ENCODE measurements at places on chromosomes 4 and X.

DNA sequence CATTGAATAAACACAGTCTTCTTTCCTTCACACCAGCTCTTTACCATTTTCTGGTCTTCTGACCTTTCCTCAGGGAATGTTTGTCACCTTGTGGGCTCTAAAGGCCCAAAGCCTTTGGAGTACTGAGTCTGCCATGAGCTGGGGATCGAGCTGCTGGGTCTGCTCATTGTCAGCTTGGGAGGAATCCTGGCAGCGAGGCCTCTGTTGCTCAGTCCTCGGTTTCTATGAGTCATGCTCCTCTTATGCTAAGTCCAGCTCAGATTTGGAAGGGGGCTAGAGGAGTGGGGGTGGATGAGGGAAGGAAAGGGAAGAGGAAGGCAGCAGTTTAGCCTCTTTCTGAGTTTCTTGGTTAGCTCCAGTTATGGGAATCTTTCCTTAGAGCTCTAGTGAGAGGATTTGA, 31.1 kb downstream of the NHSL2 start:
- DNase-seq = peak; percentile 13

DNA sequence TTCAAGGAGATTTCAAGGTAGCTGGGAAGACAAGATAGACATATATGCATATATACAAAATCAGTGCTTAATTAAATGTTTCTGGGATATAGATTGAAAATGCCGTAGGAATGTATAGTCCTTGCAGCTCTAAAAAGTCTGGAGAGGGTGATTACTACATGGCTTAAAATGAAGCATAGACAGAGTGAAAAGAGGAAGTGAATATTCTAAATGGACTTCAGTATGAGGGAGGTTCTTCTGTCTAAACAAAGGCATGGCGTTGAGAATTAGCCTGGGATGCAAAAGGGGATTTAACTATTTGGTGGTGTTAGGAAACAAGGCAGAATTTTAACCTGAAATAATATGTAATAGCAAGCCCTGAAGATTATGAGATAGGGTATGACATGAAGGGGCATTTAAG, 141.5 kb upstream of the FRMPD4 start:
- DNase-seq = no peak

DNA sequence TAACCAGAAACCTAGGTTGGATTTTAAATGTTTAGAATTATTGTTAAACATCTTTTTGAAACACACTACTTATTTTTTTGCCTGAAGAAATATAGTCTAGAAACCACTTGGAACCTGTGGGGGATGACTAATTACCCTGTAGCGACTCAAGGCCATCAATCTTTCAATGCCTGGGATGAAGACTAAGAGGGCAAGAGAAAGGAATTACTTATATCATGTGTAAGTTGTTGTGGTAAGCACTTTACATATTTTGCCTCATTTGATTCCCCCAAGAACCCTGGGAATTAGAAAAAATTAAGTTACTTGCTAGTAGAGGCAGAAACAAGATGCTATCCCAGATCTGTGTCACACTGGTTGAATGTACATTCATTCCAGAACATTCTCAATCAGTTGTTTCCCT, 170.9 kb upstream of the GRIA3 start:
- DNase-seq = no peak

- no peak for DNase-seq
Observed at GRCh38 chr4:104728380-104729122, 233.9 kb upstream of the CXXC4 start.

GRCh38 chrX:41051288-41051687, 34.0 kb upstream of the USP9X start:
- DNase-seq = no peak

DNA sequence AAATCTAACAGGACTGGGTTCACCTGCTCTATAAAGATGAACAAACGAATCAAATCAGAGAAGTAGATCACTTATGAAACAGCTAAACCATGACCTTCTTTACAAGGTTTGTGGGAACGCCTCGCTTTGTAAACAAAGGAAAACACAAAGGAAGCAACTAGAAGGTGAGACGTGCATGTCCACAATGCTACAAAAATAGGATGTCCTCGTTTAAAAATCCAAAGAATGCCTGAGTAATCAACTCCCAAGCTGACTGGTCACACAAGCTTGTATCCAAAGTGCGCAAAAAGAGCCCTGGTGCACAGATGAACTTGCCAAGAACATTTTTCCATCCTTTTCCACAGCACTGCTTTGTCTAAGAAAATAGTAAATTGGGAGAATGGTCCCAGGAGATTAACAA, 6.3 kb upstream of the SH3KBP1 start:
- peak; percentile 73 for DNase-seq

DNA sequence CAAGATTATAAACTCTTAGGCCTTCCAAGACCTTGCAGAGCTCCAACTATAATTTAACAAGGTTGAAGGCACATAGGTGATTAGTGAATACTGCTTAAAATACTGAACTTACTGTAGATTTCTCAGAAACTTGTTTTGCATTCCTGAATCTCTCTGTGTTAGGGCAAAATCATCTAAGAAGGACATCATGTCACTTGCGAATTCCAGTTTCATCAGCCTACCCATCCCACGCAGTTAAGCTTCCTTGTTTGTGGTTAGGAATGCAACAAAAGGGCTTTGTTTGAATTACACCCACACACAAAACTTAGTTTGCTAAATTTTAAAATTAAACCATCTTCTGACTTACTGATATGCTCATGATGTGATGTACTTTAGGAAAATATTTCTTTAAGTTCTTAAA, 174.0 kb downstream of the SOWAHB start:
- peak; percentile 73 for DNase-seq

DNA sequence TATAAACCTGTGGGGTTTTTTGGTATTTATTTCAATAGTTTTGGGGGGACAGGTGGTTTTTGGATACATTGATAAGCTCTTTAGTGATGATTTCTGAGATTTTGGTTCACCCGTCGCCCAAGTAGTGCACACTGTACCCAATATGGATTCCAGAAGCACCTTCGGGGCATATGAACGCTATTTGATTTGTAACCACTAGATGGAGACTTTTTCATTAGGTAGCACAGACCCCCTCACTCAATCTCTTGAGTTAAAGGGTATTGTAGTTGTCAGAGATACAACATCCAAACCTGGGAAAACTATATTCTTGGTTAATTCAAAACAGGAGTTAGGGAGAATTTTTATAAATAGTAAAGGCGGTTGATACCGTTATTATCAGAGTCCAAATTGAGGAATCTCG, 79.8 kb downstream of the SPANXN3 start:
- no peak for DNase-seq

DNA sequence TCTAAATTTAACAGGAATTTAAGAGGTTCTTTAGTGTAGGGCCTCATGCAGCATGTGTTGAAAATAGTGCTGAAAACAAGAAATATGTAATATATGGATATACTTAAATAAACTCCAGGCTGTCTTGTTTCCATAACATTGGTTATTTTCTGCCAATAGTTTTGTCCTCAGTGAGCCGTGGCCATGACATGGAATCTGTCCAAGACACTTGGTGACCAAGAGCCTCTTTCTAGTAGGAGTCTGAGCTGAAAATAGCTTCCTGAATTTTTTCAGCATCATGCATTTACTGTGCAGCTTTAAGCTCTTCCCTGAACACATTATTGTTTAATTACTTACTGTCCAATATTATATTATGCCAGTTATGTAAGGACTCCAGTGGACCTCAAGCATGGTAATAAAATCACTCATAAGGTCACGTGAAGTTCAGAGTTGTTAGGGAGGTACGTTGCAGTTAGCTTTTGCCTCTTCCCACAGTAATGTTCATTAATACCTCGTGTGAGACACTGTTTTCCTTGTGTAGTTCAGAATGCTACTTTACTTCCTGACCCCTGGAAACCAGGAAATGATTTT, 488.2 kb downstream of the GRID2 start:
- no peak for DNase-seq

GRCh38 chr4:150250293-150250997, 172.2 kb downstream of the DCLK2 start:
- DNase-seq = no peak

GRCh38 chr4:45865781-45866180, 258.1 kb downstream of the GABRG1 start:
- no peak for DNase-seq

DNA sequence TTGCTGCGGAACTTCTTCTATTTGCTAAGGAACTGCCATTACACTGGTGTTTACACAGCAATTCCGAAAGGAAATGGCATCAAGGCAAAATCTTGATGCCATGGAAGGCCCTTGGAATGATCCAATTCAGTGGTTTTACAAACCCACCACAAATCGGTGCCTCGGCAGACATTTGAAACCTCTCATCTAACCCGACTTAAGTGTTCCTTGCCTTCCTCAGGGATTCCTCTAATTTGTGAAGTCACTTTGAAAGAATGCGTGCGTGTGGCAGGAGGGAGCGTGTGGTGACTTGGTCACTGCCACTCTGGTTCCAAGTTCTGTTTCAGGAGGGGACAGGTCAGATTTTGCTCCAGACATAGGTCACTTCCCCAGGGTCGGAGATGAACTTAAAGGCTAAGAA, 4.8 kb downstream of the NOP14 start:
- peak; percentile 72 for DNase-seq

DNA sequence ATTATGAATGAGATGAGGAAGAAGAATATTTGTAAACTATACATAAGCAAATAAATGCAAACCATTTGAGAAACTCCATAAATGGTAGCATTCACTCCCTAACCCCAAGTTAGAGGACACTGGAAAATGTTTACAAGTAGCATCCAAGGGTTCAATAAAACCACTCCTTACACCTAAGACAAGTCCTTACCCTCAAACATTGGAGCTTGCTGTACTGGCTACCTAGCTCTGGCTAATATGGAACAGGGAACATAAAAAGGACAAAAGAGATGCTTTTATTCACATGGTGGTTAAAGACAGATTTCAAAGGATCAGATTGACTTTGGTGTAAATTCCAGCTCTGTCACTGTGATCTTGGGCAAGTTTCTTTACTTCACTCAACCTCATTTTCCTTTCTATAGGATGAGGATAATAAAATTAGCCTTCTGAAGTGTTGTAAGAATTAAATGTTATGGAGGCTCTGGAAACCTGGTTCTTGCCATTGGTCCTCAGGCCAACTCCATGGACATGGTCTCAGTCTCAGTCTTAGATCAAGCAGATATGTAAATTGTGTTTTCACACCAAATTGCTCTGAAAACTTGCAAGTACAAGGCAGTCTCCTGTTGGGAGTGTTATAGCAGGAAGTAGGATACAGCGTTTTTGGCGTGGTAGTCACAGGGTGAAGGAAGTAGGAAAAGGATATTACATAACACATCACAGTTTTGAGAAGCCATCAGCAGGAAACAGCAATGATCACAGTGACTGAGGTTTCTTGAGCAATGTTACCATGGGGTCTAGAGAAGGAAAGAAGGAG, 3.3 kb downstream of the CXCL1 start:
- DNase-seq = peak; percentile 50

DNA sequence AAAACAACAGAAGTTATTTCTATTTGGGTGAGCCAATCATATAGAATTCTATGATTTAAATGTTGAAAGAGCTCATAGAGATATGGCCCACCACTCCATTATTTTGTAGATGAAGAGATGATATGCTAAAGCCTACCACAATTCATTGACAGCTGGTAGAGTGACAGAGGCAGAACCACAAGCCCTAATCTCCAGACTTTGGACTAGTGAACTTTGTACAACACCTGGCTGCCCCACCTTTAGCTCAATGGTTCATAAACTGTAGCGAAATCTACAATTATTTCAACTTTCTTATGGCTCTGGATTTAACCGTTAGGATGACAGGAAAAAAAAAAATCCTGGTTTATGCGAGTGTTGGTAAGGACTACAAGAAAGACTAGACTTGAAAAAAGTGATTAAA, 50.9 kb downstream of the PRKG2 start:
- no peak for DNase-seq

- no peak for DNase-seq
Observed at GRCh38 chr4:173274744-173275143, 59.4 kb downstream of the HMGB2 start.

- peak; percentile 72 for DNase-seq
Observed at GRCh38 chrX:65667503-65668376, at the start of gene MSN. MSN (plus strand) TSS chrX:65667654; CDS start chrX:65667842, 188 bp downstream.

DNA sequence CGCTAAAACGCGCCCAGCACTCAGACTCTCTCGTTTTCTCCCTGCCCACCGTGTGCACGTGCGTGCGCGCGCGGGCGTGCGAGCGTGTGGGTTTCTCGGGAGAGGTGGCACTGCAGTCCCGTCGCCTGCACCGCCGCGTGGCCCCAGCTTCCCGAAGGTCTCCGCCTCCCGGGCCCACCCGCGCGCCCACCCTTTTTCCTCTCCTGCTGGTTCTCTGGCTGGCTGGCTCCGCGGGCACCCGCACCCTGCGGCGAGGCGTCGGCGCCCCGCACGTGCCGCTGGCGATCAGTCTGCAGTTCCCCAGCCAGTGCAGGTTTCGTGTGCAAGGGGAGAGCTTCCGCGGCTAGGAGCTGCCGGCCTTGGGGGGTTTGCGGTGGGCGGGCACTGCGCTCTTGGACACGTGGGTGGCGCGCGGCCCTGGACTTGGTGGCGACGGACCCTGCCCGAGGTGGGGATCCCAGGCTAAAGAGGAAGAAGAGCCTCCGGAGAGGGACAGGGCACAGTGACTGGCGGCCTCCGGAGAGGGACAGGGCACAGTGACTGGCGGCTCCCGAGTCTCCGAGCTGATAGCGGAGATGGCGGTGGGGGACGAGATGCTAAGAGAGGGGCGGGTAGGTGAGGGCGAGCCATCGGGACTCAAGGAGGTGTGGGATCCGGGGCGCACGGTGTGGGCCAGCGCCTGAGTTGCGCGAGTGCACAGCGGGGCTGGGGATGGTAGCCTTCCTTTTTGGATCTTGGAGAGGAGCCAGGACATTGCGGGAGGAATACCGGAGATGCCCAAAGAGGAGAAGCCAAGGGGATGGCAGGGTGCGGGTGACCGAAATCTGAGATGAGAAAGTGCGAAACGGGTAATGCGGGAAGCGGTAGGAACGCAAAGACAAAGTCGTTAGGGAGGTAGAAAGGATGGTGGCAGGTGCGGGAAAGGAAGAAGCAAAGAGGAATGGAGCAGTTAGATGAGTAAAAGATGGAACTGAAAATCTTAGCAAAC, at the start of gene FAM184B:
Gene FAM184B (minus strand): TSS at position 322 of the 988 bp plus-strand sequence. CDS start 322 bp downstream, outside the sequence.
- DNase-seq = no peak

DNA sequence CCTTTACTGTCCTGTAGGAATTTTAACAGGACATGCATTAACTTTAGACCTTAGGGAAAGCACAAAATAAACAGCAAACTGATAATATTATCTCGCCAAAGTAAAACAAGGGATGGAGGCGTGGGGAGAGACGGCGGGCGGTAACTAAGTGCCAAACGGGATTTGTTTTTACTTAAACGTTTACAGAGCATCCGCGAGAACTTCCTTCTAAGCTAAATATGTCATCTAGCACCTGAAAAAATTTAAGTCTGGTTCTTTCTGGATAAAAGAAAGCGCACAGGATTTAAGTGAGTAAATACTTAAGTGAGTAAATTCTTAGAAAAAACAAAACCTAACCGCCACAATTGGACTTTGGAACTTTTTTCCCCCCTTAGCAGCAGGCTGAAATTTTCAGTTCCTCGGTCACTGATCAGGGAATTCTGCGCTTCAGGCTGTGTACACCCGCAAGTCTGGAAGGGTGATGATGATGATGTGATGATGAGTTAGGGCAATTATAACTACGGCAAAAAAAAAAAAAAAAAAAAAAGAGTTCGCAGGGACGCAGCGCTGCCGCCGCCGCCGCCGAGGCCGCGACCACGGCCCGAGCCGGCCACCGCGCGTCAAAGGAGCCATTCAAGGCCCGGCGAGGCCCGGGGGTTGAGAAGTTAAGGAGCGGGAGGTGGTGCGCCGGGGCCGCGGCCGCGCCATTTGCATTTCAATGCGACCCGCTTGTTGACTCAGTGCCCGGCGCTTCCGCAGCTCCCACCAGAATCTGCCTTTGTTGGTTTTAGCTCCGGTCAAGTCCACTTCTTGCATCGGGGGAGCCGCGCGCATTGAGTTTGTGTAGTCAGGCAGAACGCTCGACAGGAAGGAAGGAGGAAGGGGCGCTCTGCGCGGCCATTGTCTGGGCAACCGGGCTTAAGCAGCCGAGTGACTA, 108.8 kb downstream of the SPRY1 start:
- DNase-seq = peak; percentile 41

Data from fibroblast of gingiva (primary cell).